ENCODE measurements at places on chromosomes 4 and X.

DNA sequence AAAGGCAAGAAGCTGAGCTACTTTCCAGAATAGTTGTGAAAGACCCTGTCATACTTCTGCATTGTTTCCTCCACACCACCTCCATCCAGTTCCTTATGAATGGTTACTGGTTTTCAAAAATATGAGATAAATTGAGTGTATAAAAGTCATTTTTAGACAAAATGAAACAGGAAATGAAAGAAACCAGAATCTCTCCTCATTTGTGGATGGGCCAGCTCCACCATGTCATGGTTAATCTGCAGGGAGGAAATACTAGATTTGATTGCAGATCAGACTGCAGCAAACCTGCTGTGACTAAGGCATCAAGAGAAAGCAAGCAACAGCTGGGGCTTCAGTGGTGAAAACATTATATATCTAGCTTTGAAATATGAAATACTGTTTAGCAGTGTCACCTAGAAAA lies 23.8 kb downstream of the F9 start:
- DNase-seq = no peak

DNA sequence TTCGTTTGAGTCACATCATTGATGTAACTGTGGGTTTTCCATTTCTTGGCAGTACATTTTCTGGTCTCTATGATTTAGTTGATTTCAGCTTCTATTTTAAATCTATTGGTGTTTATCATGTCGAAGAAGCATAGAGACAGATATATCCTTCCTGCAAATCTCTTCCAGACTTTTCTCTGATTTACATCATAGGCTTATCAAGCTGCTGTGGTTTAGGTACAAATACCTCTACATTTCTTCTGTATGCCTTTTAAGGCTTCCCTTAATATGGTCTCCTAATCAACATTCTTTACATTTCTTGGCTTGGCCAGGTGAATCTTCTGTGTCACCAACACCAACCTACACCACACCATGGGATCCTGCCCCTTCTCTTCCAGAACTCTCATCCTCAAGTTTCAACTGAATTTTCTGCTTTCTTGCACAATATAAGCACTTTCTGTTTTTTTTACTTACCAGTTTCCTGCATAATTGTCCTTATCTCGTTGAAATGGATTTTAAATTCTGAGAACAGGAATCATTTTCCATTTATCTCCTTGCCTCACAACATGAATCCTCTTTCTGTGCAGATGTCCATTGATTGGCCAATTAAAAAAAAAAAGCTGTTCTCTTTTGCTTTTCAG lies 626.9 kb downstream of the ANKRD50 start:
- no peak for DNase-seq

DNA sequence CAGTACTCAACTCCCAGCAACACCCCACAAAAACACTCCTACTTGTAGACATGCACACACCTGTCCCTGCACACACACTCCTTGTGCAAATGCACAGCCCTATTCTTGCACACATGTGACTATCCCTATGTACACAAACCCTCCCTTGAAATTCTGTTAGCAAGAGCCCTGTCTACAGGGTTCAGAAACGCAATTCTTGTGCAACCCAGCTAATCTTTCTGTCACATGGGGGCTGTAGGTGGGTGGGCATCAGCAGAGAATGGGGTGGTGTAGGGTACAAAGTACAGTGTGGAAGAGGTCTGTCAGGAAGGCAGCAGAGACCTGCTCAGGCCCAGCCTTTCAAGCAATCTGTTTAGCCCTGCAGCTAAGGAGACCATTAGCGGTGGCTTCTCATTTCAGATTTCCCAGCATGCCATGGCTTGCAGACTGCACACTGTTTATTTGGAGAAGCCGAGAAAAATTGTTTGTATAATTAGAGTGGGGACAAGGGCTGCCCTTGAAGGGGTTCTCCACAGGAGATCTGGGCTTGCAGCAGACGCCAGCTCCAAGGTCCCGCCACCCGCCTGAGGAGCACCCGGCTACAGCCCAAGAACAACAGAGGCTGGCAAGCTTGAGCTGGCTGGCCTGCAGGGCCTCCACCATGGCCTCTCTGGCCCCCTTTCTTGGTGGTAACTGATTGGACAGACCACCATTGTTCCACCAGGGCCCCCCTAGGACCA lies 144.0 kb upstream of the PJA1 start:
- no peak for DNase-seq

- peak; percentile 43 for DNase-seq
These were observed 29.5 kb upstream of the MAP3K15 start for GRCh38 chrX:19544693-19545305.

Measured in NCI-H146 (cell line).